Stimulated activated CD8-positive, alpha-beta memory T cell treated with anti-CD3 and anti-CD28 coated beads, Interleukin-7, amount 100 ng/mL, for 24 hours (primary cell): ENCODE measurements at places on chromosomes 6 and 20.

DNA sequence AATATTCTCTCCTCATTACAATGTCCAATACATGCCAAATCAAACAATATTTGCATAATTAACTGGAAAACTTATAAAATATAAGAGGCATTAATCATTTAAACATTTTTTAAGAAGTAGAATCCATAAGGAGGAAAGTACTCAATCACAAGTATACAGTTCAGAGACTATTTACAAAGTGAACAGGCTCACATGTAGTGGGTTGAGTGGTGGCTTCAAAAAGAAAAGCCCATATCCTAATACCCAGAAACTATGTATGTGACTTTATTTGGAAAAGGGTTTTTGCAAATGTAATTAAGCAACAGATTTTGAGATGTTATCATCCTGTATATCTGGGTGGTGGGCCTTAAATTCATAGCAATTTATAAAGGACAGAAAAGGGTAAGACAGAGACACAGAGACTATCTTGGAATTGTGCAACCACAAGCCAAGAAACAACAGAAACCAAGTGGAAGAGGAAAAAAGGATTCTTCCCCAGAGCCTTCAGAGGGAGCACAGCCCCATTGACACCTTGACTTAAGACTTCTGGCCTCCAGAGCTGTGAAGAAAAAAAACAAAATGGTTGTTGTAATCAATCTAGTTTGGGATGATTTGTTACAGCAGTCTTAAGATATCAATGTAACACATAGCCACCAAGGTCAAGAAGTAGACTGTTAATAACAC lies 32.7 kb upstream of the CRISP1 start:
- DNase-seq, result no peak

DNA sequence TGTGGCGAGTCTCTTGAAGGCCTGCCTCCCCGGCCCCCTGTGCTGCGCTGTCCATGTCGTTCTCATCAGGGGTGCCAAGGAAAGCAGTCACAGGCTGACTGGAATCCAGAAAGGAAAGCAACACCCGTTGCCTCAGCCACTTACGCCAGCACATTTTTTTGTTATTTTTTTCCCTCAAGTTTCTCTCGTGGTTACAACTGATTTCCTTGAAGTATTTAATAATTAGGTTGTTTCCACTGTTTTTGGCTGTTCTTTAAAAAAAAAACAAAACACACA lies 17.9 kb upstream of the SLC22A1 start:
- DNase-seq, result no peak

DNA sequence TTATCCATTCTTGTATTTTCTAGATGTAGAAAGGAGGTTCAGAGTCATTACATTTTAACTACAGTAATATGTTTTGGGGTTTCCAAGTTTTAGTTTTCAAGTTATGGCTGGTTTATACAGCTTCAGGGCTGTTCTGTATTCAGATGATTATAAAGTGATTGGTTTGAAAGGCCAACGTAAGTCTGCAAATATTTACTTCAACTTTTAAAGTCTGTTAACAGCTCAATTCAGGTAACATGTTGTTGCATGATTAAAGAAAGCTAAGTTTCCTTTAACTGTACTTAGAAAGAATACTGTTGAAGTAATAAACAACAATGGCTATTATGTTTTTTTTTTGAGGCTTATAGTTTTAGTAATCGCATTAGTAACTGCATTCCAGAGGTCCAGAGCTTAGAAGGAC lies 22.8 kb upstream of the GCLC start:
- no peak for DNase-seq

GRCh38 chr20:17543531-17544131 lies 12.5 kb upstream of the BFSP1 start:
- DNase-seq, result no peak

DNA sequence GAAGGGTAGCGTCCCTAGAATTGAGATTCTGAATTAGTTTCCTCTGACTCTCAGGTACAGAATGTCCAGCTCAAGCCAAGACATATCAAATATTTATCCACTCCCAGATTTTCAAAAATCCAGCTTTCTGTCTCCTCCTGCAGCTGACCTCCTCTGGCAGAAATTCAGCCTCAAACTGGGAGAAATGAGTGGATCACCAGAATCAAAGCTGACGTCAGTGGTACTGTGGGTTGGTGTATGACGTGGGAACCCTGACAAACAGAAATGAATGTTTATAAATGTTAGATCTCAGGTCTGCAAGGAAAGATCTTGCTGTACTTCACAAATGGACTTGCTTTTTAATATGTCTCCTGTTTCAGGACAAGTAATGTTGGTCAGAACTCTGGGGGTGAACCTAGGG lies 595.0 kb downstream of the PTPRT start:
- no peak for DNase-seq

GRCh38 chr6:154246723-154247118 lies 109.9 kb downstream of the IPCEF1 start:
- no peak for DNase-seq

- DNase-seq, result no peak
Measured at GRCh38 chr20:19259141-19259591, 46.7 kb downstream of the SLC24A3 start.

GRCh38 chr6:41332842-41333736 lies 2.3 kb upstream of the NCR2 start:
- no peak for DNase-seq

- DNase-seq, result no peak
Measured at GRCh38 chr6:158640519-158640918, 4.0 kb downstream of the DYNLT1 start.

DNA sequence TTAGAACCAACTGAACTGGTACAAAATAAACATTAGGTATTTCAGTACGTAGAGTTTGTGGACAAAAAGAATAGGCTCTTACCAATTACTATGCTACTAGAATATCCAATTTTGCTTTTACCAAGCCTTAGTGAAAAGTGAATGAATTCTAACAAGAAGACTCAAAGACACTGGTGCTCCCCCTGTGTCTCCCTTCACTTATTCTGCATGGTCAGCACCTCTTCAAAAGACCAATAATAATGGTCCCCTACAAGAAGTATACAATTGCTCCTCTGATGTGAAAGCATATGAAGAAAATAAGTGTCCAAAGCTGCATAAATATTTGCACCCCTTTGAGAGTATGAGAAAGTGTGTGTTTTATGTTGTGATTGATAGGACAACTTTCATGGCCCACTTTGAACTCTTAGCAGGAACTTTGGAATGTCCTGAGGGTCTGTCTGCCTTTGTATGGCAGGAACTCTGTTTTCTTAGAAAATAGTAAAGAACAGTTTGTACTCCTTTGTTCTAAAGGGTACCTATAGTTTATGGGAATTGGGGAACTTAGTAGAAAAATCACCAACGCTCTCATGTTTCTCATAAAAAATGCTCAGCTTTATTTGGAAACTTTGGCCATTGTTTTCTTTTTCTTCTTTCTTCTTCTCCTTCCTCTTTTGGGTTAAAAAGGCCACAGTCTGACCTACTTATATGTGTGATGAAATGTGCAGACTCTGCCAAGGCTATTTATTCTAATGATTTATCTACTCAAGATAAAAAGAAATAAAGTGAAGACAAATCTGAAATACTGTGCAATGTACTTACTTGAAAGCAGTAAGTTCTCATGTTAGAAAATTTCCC lies 352.4 kb downstream of the LAMA2 start:
- DNase-seq, result no peak

GRCh38 chr20:9838035-9838377 lies 870 bp downstream of the PAK5 start:
- no peak for DNase-seq

DNA sequence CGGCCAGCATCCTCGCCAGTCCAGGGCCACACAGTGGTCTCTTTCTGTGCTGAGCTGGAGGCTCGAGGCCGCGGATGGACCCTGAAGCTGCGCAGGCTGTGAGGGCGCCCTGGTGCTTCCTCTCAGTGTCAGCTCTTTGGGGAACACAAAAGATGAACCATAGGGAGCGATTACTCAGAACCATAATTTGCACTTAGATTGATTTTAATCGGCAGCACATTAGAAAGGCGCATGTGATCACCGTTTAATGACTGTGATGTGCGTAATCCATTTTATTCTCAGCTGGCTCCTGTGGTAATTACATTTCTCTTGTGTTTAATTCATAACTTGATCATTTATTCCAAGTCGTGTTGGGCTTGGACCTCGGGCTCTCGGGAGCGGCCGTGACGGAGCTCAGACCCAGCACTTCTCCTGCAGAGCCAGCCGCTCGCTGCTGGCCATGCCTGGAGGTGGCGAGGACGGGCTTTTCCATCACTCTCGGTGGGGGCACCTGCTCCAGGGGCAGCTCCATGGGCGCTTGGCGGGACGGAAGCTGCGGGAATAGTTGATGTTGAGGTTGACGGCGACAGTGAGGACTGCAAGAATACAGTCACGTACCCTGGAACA lies 25.6 kb upstream of the NTSR1 start:
- no peak for DNase-seq

- no peak for DNase-seq
Measured at GRCh38 chr6:42604150-42604549, 40.3 kb downstream of the UBR2 start.

DNA sequence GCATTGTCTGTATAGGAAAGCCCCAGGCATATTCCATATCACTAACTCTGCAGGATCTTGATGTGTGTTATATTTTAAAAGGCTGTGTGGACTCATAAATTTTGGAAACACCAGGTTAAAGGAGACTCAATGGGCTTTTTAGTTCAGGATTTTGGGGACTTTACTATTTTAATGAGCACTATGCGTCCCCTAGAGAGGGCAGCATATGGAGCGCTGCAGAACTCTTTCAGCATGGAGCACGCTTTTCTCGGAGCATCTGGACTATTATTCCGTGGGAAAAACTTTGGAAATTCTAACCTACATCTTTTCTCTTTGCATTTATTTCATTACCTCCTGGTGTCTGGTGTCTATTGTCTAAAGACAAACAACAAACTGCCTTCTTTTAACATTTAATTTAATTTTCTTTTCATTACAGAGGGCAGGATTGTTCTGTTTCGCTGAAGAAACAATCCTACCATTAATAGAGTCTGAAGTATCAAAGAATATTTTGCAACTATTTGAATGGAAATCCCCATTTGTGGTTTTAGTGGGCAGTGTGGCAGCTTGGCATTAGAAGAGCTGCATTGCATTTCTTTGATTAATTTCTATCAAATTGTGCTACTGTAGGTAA lies 399.9 kb upstream of the HSF2 start:
- DNase-seq, result no peak
